ENCODE measurements at places on chromosomes 3 and 15.

DNA sequence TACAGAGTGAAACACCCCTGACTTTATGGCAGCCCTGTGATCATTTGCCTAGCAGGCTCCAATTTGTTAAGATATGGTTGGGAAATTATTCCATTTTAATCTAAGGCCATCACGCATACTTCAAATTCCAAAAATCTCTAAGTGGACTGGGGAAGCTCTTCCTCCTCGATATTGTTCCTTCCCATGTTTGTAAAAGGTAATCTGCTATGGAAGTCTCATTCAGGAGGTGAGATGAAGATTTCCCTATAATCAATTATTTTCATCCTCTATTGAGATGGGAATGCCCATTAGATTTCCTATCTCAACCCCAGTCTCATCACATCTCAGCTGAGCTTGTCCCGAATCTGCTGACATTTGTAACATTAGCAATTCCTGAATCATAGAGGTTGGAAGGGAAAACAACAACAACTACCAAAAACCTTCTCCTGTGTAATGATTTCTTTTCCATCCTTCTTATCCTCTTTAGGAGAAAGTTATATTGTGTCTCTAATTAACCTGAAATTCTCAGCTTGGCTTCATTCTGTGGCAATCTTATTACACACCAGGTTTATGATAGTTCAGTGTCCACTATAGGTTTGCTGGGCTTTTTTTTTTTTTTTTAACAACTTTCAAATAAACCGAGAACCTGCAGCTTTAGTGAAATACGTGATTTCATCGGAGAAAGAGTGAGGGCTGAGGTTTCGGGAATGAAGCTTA is 2.2 kb upstream of the NR2F2 start:
- DNase-seq: no peak

DNA sequence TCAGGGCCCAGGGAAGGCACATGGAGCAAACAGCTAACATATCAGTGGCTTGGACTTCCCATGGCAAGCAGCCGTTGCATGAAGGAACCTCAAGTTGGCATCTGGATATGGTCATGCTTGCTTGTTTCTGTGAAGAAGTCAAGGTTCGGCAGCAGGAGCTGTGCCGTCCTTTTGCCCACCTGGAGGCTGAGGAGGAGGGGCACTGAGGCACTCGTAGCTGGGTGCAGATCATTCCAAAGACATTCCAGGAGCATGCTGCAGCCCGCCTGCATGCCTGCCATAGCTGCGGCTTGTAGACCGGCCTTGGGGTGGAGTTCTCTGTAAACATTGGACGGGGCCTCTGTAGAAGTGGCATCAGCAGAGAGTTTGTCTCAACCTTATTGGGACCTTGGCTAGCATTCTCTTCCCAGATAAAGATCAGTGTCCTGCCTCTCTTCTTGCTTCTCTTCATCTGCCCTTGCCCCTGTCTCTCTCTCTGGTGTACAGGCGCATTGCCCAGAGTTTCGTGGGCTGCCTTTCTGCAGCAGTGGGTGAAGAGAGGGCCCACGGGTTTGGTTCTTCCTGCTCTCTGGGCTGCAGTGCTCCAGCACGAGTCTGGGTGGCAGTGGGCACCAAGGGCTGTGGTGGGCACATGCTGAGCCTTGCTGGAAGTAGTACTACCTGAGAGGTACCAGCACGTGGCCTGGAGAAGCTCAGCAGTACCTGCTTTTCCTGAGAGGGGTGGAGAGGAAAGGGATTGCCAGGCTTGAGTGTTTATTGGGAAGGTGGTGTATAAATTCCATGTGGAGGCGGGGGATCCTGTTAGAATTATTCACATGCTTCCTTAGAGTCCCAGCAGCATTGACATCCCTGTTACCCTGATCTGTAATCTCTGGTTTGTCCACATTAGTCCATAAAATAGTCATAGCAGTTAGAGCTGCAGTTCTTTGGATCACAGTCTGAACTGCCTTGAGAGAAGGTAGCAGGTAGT is 49.4 kb downstream of the CHCHD6 start:
- no peak for DNase-seq

GRCh38 chr15:90552162-90552928 is 22.6 kb downstream of the CRTC3 start:
- DNase-seq: no peak

GRCh38 chr3:124076235-124076634 is 84.3 kb upstream of the ROPN1 start:
- no peak for DNase-seq

- no peak for DNase-seq
These were observed 68.3 kb upstream of the TBC1D5 start for GRCh38 chr3:17810759-17811158.

- DNase-seq: no peak
These were observed 43.9 kb downstream of the GOLIM4 start for GRCh38 chr3:168051531-168052471.

GRCh38 chr15:92616621-92617548 is 38.7 kb downstream of the FAM174B start:
- DNase-seq: no peak

- DNase-seq: no peak
These were observed 430.6 kb upstream of the MCTP2 start for GRCh38 chr15:93800805-93801204.

DNA sequence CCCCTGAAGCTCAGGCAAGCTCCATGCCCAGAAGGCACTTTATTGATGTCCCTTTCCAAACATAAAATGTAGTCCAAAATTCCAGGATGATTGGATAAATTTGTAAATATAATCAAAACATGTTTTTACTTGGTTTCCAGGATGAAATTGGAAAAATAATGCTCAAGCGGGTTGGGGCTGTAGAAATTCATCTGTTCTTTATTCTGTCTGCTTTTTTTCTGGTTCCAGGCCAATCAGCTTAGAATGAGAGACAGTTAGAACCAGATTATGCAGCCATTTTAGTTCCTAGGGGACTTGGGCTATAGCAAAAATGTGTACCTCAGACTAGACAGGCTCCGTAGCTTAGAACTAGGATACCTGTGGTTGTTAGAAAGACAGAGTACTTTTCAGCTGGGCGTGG is 450.8 kb downstream of the MCTP2 start:
- DNase-seq: no peak

GRCh38 chr3:96106701-96107100 is 707.7 kb upstream of the EPHA6 start:
- no peak for DNase-seq

- DNase-seq: no peak
These were observed 103.0 kb downstream of the MAGI1 start for GRCh38 chr3:65935724-65936123.

DNA sequence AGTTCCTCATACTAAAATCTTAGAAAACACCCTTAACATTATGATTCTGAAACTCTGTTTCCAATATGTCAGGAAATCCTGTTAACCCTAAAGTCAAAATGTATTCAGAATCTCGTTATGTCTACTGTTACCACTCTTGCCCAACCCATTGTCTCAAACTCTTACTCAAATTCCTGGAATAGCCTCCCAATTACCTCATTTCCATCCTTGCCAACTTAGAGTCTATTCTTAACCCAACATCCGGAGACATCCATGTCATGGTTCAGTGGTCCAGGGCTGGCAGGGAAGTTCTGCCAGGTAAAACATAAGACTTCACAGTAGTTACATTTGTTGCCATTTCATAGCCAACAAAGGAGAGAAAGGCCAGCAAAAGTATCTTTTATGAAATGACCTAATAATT is 593.9 kb downstream of the PYDC2 start:
- DNase-seq: no peak

Measured in stimulated activated CD8-positive, alpha-beta memory T cell treated with anti-CD3 and anti-CD28 coated beads, Interleukin-15, amount 100 ng/mL, for 1 hour (primary cell).